ENCODE measurements at places on chromosomes 5 and 9.
A peak's percentile ranks its signal among the peaks of the same experiment; 100 is the strongest.

- DNase-seq = no peak
Observed at GRCh38 chr9:108830272-108830671, 25.5 kb downstream of the ACTL7B start.

DNA sequence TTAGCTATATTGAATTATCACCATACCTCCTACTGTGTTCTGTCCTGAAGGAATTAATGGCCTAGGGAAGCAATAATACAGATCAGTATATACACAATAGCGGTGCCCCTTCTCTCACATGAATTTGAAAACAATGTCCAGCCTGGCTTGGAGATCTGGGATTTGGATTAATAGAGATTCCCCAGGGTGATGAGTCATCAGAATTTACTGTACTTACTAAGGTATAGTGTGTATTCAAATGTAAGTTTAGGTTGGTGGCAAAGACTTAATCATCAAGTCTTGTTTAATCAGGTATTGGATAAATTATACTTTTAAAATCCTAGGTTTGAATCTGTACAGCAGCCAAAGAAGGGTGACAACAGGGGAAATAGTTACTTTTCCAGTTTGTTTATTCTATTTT is 121.5 kb downstream of the FEM1C start:
- no peak for DNase-seq

DNA sequence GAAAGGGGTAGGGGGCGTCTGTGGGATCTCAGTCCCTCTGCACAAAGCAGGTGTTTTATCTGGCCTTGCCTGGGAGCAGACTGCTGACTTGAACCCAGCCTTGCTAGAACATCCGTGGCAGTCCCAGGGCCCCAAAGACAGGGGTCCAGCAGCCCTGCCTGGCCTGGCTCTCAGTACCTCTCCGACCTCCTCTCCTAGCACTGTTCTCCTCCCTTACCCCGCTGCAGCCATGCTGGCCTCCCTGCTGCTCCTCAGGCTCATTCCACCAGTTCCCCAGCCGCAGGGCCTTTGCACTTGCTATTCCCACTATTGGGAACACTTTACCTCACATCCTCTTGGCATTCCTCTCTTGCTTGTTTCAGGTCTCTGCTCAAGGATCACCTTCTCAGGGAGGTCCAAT is 45.2 kb downstream of the DUSP1 start:
- DNase-seq = no peak

DNA sequence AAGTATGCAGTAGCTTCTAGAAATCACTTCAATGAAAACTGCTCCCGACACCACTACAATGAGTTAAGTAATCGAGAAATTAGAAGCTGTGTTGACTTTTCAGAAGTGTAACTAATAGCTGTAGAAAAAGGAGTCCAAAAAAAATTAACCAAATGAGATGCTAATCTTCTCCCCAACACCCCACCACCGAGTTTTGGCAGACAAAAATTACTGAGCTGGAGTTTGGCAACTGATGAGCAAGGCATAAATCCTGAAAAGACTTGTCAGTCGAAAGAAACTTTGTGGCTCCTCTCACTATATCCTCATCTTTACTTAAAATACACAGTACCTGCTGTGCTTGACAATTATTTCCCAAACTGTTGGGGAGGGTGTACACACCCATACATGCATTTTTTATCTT is 191.9 kb downstream of the EBF1 start:
- no peak for DNase-seq

- DNase-seq = no peak
Observed at GRCh38 chr5:131363811-131364506, 100.1 kb downstream of the CDC42SE2 start.

DNA sequence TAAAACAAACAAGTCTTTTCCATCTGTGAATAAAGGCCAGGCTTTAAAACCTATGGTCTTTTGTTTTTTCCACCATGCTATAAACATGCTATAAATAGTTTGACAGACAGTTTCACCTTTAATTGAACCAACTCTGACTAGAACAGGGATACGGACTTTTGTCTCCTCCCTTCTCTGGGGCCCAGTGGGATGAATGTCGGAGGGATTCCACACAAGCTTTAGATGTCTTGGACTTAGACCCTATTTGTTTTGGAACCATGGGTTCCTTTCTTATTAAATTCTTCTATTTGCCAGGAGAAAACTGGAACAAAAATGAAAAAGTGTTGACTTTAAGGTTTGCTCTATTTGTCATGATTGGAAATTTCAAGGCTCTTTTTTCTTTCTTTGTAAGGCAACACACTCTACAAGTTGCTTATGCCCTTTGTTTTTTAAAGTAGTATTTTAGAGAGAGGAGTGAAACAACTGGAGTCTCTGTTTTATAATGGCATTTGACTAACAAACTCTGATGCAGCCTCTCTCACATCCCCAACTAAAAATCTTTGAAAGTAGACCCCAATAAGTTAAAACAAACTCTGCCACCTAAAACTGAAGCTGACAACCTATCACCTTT is 145.3 kb downstream of the MLLT3 start:
- no peak for DNase-seq

DNA sequence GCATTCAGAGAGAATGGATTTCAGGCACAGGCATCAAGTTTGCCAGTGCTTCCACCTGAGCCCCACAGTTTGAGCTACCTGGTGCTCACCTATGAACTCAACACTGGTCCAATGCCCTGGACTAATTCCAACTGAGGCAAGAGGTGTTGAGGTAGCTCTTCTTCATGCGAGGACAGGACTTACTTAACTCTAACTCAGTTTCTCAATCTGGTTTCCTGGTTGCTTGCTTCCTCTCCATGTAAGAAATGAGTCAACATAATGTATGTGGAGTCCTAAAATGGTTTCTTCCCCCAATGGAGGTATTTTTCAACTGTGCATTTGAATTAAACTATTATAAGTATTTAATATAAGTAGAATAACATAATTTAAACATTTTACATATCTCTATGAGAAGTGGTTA is 523.6 kb upstream of the DAB2 start:
- DNase-seq = no peak

- DNase-seq = no peak
Observed at GRCh38 chr5:109532773-109533364, 123.1 kb upstream of the PJA2 start.

DNA sequence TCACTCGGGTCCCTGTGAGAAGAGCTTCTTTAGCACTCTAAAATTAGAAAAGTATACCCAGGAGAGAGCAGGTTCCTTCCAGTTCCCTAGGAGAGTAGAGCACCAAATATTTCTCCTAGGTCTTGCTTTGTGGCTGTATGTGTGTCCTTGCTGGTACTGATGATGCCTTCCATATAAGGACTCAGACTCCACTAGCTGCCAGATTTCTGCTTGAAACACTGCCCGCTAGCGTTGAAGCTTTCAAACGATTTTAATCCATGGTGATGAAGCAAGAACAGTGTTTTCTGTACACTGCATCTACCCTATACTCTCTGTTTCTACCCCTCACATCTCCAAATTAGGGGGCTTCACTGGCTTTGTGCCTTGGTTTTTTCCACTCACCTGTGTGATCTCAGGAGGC is 2.4 kb upstream of the SMC2 start:
- DNase-seq = peak; percentile 74

GRCh38 chr5:14168144-14168792 is 25.1 kb downstream of the TRIO start:
- DNase-seq = no peak

DNA sequence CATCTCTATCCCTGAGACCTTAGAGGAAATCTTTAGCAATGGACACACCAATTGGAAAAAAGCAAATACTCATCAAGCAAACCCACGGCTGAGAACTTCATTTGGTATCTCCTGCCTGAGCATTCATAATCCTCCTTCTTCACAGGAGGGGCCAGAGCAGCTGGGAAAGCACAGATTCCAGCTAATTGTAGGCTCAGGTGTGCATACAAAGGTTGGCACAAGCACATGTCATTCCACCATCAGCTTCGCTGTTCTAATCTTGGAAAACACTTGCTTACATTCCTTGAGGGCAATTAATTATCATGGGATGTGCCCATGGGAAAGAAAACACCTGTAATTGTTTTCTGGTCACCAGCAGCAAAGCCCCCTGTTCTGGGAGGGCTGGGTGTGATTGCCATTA is 376.6 kb downstream of the SPOCK1 start:
- no peak for DNase-seq

DNA sequence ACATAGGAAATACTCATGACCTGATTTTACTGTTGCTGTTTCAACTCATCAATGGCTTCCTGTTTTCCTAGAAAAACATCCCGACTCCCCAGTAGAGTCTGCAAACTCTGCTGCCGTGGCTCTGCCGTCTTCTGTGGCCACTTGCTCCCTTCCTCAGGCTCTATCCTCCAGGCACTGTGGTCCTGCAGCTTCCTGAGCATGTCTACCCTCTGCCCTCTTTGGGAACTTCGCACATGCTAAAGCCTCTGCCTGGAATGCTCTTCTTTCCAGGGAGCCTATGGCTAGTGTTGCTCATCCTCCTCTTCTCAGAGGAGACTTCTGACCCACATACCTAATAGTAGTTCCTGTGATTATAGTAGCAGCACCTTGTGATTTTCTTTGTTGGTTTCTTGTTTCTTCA is 256.9 kb downstream of the MAN2A1 start:
- no peak for DNase-seq

DNA sequence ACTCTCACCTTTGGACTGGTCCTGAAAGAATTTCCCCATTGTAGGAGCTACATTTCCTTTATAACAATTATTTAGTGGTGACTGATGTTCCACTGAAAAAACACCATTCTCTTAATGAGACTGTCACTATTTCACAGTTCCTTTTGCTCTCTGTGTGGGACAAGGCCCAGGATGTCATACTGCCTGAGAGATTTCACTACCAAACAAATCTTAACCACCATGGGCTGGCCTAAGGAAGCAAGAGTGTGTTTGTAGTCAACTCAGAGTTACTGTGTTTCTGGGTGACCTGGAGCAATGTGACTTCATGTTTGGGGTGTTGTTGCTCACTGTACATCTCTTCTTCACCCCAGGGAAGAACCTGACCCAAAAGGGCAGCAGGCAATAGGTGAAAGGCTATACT is 50.1 kb upstream of the ZNF608 start:
- DNase-seq = no peak

- DNase-seq = peak; percentile 74
Observed at GRCh38 chr9:132877824-132878694, at the start of gene AK8. TSS of gene AK8 (minus strand) at chr9:132878284. CDS start at chr9:132878255, 29 bp downstream.

GRCh38 chr9:123354806-123355508 is 1.0 kb upstream of the CRB2 start:
- no peak for DNase-seq

- no peak for DNase-seq
Observed at GRCh38 chr5:75049456-75050351, 2.7 kb downstream of the GCNT4 start.

DNA sequence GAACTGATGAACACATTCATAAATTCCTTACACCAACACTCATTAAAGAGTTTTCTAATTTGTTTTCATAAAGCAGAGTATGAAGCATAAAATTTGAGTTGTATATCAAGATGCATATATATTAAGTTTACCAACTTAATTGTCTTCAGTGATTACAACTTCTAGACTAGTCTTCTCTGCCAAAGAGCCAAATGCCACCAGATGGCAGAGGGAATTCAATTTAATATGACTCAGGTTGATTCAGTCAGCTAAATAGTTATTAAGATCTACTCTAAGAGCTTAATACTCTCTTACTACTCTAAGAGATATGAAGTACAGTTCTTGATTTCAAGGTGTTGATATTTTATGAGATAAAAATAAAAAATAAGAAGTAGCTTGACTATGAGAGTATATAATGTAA is 53.4 kb downstream of the CDH10 start:
- DNase-seq = no peak

- no peak for DNase-seq
Observed at GRCh38 chr9:79912318-79913070, 340.7 kb downstream of the TLE4 start.

GRCh38 chr5:54656261-54656728 is 138.7 kb downstream of the SNX18 start:
- no peak for DNase-seq

GRCh38 chr5:88322785-88323184 is 54.1 kb upstream of the TMEM161B start:
- DNase-seq = no peak

GRCh38 chr9:78812665-78813064 is 515.7 kb downstream of the PSAT1 start:
- DNase-seq = no peak

DNA sequence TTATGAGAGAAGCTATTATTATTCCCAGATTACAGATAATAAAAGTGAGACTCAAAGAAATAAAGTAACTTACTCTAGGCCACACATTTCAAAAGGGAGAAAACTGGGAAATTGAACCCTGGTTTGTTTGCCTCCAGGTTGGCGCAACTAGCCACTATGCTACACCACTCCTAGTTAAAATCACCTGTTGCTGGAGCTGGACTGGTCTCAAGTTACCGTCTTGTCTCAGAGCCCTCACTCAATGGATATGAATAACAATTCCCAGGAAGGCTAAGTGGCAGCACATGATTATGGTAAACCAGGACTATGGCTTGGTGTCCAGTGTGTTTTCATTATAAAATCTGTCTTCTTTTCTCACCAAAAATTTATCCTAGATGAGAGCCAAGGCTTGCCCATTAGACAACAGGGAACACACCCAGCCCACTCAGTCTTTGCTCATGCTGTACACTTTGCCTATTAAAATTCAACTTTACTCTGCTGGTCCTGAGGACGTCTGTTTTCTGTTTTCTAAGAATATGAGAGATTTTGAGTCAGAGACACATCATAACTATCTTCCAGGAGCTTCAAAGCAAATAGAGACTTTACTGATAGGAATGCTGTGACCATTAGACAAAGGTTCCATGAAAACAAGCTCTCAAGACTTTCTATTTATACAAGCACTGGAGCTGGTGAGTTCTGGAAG is 58.1 kb downstream of the ADRB2 start:
- DNase-seq = no peak

- no peak for DNase-seq
Observed at GRCh38 chr5:105812304-105812703, 1858.4 kb downstream of the EFNA5 start.

GRCh38 chr5:60649288-60649917 is 50.6 kb downstream of the DEPDC1B start:
- peak; percentile 12 for DNase-seq

DNA sequence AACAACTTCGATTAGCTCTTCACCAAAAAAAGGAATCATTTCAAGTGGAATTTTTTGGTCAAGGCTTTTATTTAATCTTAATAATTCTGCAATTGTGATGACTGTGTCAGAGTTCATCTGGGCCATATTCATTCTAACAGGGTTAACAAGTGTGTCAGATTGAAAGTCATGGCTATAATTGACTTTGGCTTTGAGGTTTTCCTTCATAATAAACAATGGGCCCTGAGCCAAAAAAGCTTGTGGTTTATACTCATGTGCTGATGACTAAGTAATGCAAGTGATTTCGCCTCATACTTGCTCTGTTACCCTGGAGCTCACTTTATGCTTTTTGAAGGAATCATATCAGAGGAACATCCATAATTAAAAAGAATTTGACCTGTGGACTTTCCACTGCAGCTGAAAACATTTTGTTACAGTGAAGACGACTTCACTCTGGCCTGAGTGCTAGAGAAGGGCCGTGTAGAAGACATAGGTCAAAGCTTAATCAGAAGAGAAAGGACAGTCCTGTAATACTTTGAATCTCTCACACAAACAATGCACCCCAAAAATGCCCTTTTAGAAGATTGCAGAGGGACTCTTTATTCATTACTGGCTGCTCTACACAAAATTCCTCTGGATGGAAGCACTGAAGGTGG is 101.7 kb downstream of the GDNF start:
- no peak for DNase-seq
